ENCODE measurements at places on chromosomes 1 and 21. TPM values are rescaled to one million over a fixed set of nuclear protein-coding genes. Genes with fewer than 3 reads are reported as not detected.
A peak's percentile ranks its signal among the peaks of the same experiment; 100 is the strongest.

DNA sequence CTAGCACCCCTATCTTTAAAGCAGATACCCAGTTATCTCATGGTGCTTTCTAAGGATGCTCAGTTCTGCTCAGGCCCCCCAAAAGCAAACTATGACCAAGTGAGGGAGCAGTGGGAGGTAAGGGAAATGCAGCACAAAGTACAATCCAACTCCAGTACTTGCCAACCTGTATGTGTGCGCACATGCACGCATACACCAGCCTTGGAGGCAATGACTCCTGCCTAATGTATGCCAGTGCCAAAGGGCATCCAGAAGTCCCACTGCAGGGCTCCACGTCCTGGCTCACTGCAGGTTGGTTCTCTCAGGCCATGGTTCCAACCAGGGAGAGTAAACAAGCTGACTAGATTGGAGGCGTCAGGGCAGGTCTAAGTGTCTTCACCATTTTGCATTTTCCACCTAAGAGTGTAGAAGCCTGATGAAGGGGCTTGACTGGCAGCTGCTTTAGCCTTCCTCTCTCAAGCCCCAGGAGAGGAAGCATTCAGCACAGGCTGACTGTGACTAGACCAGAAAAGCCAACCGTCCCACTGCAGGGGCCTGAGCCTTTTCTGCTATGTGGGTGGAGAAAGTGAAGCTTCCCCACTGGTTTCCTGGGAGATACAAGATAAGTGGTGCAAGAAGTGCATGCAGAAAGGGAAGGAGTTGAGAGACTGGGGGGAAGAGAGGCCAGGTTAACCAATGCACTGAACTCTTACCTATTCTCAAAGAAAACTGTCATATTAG lies 7.7 kb downstream of the AMIGO1 start:
- DNase-seq = no peak

The CDCA8 gene
- total RNA-seq = 0.75 TPM

The RGL1 gene
- 23.1 TPM for total RNA-seq

- DNase-seq = no peak
These were observed 394.5 kb upstream of the PKN2 start for GRCh38 chr1:88289401-88290102.

DNA sequence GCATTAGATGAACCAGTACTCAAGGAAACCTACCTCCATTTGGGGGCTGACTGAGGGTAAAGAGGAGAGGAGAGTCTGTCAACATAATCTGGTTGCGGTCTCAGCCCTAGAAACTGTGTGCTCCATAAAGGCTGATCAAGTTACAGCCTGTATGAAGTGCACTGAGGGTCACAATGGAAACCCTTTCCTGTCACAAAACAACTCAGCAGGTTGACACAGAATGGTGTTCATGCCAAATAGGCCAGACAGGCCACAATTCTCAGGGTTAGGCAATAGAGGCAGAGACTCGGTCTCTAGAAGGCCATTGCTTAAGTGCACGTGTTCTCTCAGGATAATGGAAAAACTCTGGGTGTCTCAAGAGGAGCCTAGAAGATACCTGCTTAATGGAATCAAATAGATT lies 4.1 kb upstream of the ANKRD35 start:
- no peak for DNase-seq

GRCh38 chr1:228016181-228016510 lies 9.3 kb downstream of the WNT3A start:
- peak; percentile 35 for DNase-seq

DNA sequence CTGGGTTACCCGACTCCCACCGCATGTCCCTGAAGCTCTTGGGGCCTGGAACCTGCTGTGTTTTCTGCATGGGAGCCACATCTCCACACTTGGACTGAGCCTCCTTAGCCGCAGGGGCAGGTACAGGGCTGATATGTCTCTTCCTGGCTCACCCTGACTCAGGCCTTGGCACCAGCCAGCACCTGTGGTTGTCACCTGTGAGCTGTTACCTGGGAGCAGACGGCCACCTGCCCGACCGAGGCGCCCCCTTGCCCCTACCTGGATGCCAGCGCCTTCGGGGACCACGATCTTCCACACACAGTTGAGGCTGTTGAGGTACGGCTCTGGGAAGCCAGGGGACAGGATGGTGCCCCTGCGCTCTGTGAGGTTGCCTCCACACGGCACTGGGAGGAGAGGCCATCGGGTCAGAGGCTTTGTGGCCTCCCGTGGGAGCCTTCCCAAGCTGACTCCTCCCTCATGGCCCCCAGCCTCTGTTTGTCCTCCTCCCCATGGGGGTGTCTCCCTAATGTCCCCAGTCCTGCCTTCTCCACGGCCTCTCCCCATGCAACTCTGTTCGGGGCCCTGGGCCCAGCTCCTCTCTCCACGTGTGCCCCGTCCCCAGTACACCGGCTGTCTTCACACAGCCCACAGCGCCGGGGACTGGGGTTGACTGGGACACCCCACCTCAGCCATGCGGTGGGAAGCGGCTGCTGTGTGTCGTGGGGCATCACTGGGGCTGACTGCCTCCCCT lies 152.0 kb downstream of the ZSCAN20 start:
- no peak for DNase-seq

The OVAAL gene
- not detected for total RNA-seq

GRCh38 chr1:30477588-30477987 lies 245.8 kb downstream of the MATN1 start:
- DNase-seq = no peak

The SPRR2E gene
- total RNA-seq = not detected

DNA sequence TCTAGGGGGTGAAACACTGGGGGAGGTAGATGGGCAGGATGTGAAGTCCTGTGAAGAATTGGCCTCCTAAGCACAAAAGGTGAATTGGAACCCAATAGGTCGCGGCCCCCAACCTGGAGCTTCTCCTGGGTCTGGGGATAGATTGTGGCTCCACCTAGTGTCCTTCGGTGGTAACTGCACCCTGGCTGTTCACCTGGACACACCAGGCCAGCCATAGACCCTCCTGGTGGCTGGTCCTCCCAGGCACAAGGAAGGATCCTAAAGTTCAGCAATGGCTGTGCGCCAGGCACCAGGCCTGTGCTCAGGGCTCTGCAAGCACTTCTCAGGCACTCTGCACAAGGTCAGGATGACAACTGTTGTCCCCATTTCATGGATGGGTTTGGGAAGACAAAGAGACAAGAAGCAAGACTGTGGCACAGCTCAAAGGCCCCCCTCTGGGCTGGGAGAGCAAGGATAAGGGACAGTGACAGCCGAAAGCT lies 13.5 kb downstream of the ESPN start:
- no peak for DNase-seq

DNA sequence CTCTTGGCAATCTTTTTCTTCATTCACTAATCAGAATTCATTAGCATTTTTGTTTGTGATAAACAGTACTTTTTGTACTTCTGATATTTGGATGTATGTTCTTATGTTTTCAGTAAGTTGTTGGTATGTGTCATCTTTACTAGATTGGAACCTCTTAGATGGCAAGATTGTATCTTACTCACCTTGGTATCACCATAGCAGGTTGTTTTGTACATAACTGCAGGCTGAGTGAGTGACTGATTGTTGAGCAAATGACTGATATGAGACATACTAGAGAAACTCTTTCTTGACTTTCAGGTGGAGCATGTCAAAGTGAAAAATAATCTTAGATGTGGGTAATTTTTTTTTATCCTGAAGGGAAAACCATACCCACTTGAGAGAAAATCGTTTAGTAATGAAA lies 173.7 kb downstream of the CLEC20A start:
- no peak for DNase-seq

DNA sequence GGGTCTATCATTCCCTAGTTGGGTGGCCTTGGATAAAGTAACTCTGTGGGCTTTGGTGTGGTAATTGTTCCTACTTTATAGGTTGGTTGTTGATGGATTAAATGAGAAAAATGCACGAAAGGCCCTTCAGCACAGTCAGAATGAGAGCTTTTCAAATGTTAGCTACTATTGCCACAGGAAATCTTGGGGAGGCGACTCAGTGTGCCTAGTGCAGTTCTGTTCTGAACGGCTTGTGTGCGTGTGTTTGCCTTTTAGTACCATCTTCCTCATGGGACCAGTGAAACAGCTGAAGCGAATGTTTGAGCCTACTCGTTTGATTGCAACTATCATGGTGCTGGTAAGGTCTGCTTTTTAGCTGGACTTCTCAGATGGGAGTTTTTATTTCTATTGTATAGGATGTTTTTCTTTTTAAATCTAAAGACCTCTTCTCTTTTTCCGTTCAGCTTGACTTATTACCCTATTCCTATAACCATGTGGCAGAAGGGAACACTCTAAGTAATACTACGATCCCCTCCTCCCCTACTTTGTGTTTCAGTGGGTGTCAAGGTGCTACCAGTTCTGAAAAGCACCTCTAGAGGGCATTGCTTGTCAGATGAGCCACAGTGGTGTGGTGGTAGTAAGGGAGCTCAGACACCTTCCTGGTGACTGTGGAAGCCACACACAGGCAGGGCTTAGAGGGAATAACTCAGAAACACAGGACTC lies 9.2 kb downstream of the SFT2D2 start:
- no peak for DNase-seq

GRCh38 chr1:2459757-2460156 lies 16.3 kb upstream of the PLCH2 start:
- DNase-seq = no peak

GRCh38 chr1:32107742-32108661 lies at the start of gene KPNA6:
KPNA6 (plus strand) TSS chr1:32108056; CDS start chr1:32108131, 75 bp downstream.
- peak; percentile 95 for DNase-seq

DNA sequence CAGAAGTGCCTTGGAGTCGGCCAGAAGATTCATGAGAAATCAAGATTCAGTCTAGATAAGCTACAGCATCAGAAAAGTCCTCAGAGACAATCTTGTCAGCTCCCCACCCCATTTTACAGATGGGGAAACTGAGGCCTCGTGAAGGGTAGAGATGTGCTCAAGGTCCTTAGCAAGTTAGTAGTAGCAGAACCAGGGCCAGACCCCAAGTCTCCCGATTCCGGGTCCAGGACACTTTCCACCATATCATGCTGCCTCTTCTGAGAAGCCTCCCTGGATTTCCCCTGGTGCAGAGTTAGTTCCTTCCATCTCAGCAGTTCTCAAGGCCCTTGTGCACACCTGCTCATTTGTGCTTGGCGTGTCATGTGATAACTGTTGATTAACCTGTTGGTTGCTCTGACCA lies 91.5 kb upstream of the ACTL8 start:
- DNase-seq = no peak

GRCh38 chr1:201540846-201541735 lies 2.2 kb downstream of the NAV1 start:
- DNase-seq = no peak

- no peak for DNase-seq
These were observed 16.7 kb upstream of the GPX7 start for GRCh38 chr1:52585474-52585873.

GRCh38 chr1:183989078-183989577 lies 48.4 kb downstream of the COLGALT2 start:
- DNase-seq = peak; percentile 66

DNA sequence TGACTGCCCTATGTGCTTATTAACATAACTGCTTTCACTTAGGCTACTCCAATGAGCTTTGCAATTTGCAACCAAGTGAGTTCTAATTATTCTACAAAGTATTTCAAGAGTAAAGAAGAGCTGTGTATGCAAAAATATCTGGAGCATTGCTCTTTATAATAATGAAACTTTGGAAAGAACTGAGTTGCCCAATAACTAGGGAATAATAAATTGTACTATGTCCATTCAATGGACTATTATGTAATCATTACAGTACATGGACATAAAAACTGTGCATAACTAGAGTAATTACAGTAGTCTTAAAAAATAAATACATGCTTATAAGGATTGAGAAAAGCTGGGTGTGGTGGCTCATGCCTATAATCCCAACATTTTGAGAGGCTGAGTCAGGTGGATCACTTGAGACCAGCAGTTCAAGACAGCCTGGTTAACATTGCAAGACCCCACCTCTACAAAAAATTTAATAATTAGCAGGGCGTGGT lies 70.3 kb upstream of the JAK1 start:
- no peak for DNase-seq

DNA sequence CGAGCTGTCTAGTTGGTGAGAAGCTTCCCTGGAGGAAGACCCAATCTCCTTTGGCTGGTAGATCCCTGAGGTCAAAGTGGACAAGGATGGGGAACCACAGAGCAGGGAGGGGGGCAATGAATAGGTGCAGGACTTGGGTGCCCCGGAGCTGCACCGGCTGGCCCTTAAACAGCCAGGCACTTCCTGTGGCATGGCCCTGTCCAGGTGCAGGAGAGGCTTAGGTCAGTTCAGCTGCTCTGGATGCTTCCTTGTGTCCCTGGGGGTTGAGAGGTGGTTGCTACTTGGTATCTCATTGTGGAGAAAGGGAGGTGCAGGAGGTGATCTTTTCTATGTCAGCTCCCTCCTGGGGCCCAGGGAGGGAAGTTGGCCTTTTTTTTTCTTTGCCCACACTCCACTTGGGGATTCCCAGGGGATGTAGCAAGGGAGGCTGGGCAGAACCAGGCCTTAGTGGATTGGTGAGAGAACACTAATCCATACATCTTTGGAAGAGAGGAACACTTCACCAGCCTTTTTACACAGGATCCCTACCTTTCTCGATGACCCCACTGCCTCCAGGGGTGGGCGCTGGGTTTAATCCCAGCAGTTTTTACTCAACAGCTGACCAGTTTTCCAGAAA lies 1.2 kb upstream of the ST3GAL3 start:
- no peak for DNase-seq

The PLA2G4A gene
- total RNA-seq = 0.75 TPM

- DNase-seq = no peak
These were observed 120.6 kb downstream of the PTBP2 start for GRCh38 chr1:96842215-96842614.

DNA sequence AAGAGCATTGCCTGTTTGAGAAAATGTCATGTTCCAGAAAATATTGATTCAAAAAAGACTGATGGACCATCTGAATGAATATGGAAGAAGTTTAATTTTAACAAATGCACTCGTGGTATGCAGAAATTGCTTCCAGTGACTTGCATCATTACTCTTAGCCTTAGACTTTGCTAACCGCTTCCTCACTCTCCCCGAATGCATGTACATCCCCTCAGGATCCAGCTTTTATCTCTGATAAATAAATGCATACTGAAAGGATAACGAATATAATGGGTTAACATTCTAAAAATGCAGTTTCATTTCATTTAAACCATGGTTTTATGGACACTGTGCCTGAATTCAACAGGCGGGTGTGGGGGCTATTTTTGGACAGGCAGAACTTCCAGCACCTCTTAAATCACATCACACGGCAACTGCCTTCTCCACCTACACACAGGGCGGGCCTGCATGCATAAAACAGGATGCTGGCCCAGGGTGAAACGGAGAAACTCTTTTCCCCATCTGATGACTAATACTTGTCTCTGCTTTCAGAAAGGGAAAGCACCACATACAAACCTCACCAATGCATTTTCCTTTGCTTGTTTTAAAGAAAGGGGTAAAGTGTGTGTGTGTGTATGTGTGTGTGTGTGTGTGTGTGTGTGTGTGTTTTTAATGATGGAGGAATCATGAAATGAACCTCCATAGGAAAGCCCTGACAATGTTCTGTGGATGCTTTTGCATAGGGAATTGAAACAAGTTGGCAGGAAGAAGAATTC lies 48.7 kb downstream of the SPAG17 start:
- no peak for DNase-seq

The AURKAIP1 gene
- total RNA-seq = 247 TPM

GRCh38 chr1:221736714-221737113 lies 5.2 kb downstream of the DUSP10 start:
- DNase-seq = no peak

GRCh38 chr1:91101328-91101727 lies 79.5 kb upstream of the ZNF644 start:
- no peak for DNase-seq
